Activated naive CD8-positive, alpha-beta T cell treated with anti-CD3 and anti-CD28 coated beads for 36 hours (primary cell): ENCODE measurements at places on chromosomes 6 and 20.
A peak's percentile ranks its signal among the peaks of the same experiment; 100 is the strongest.

DNA sequence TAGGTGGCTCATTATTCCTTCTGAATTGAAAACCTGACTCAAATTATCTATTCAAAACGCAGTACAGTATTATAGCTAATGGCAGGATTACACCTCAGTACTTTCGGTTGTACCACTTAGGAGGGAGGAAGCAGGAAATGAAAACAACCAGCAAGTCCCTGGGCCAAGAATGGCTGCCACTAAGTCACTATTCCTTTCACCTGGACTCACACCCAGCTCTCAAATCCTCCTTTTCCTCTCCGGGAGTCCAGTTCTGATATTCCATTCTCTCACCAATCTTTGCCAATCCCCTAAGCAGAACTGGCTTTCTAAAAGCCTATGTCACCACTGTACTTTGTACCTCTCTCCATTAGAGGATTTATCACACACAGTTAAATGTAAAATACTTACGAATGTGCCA, 20.6 kb downstream of the TMEM242 start:
- DNase-seq = no peak

- no peak for DNase-seq
Measured at GRCh38 chr6:98047871-98048270, 764.9 kb upstream of the MMS22L start.

DNA sequence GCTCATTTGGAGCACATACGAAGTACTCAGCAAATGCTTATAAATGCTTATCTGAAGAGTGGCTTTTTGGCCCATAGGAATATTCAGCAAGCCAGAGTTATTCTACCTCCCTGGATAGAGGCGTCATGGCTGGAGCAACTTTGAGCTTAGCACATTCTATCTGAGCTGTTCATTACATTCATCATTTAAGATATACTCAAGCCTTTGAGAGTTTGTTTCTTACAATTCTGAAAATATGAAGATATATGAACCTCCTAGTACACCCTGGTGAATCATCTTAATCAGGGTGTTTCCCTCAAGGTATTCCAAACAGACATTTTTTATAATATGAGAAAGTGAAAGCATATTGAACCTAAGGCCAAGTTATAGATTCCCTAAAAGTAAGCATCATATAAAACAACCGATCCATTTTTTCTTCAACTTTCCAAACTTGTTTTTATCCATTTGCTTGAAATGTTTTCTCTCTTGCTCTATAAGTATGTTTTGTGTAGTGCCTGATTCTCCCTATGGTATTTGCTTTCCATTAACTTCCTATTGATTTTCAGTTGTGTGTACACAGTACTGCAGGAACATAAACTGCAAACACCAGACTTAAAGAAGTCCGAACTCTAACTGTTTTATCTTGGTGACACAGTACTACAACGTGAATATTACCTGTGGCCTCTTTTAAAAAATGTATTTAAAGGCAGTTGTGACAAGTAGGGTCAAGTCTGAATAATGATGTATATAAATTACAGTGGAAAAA, 139.7 kb upstream of the PTPRK start:
- no peak for DNase-seq

DNA sequence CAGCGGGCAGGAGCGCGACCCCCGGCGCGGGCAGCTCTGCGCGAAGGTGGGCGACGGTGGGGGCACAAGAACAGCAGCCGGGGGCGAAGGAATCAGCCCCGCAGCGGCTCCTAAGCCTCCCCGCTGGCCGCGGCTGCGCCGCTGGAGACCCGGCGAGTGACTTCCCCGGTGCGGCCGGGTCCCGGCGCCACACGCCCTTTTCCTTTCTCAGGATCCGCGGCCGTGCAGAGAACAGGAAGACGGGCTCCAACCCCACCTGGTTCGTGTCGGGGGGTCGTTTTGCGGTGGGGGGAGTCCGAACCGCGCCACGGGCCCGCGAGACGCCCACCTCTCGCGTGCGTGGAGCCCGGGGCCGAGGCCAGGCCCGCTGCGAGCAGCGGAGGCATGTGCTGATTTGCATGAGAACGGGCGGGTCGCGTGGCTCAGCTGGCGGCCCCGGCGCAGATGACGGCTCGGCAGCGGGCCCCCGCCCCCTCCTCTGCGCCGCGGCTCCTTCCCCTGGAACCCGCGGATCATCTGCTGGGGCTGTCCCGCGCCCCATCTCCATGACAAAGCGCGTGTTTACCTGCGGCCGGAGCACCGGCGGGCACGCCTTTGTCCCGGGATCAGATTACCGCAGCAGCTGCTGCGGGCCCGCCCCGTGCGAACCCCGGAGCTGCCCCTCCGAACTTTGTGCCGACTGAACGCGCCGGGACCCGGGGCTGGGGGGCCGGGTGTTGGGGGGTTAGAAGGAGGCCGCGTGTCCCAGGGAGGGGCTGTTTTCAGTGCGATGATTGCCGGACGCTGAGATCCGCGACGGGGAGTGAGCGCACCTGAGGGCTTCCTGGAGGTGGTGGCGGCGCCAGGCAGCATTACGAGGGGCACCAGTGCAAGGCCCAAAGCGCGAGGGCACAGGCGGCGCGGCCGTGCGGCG, 4.9 kb upstream of the DLL1 start:
- DNase-seq = peak; percentile 61

DNA sequence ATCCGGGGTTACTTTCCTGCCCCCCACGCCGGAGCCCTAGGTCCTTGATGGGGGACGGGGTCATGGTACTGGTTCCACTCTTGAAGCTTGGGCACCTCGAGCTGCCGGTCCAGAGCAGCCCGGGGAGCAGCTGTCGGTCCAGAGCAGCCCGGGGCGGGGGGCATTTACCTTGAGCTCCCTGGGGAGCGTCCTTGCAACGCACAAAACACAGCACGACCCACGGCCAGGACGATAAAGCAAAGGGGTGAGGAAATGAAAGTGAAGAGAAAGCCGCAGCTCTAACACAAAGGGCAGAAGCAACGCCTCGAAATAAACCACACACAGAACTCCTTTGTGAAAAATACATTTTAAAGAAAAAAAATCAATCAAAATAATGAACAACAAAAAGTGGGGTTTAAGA, 39.1 kb downstream of the KCNQ2 start:
- no peak for DNase-seq

DNA sequence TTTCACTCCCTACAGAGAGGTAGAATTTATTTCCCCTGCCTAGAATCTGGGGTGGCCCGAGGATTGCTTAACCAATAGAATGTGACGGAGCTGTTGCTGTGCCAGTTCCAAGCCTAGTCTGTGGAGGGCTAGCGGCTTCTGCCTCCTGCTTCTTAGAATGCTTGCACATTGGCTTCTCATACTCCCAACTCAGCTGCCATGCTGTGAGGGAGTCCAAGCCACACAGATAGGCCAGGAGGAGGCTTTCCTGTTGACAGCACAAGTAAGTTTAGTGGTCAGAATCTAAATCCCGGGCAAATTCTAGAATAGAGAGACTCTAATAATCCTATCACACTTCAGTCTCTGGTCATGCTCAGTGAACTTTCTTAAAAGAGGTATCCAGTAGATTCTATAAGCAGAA, 57.5 kb upstream of the SNRPB2 start:
- no peak for DNase-seq

- DNase-seq = no peak
Measured at GRCh38 chr20:43979576-43980105, 65.0 kb downstream of the TOX2 start.

GRCh38 chr6:36443471-36444428, 950 bp downstream of the KCTD20 start:
- DNase-seq = no peak

DNA sequence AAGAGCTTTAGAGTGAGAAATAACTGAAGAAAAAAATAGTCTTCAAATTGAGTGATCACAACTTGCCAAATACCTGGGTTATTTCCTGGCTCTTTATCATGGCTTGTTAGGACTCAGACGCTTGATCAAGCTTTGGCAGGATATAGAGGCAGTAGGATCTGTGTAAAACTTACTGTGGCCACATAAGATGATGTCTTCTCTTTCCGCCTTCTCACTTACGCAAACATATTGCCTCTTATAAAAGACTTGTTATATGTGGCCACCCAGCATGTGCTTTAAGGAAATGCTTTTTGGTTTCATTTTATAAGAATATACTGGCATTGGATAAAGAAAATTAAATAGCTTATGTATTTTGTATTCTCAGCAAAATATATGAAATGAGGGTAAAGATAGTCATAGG, 101.8 kb upstream of the AKIRIN2 start:
- no peak for DNase-seq

GRCh38 chr6:139066080-139066479, 37.5 kb downstream of the ABRACL start:
- DNase-seq = no peak

DNA sequence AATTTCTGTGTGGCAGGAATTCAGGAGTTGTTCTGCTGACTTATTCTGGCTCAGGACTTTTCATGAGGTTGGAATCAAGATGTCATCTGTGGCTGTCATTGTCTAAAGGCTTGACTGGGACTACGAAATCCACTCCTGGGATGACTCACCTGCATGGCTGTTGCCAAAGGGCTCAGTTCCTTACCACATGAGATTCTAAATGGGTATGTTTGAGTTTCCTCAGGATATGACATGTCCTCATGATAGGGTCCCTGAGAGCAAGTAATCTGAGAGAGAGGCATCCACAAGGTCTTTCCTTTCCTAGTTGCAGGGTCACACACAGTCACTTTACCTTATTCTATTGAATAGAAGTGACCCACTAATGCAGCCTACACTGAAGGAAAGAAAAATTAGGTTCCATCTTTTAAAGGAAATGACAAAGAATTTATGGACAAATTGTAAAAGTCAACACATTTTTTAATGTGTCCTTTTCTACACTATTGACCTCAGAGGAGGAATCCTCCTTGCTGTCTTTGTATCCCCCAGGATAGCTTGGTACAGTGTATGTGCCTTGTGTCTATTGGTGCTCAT, 1025.0 kb upstream of the GJE1 start:
- no peak for DNase-seq
